Heart right ventricle (tissue), 16 donors: ENCODE measurements at places on chromosomes 1 and 21. TPM values are rescaled to one million over a fixed set of nuclear protein-coding genes. Genes with fewer than 3 reads are reported as not detected.

HAX1 gene
- total RNA-seq: 169 TPM

CD1B gene
- not detected for total RNA-seq

DNA sequence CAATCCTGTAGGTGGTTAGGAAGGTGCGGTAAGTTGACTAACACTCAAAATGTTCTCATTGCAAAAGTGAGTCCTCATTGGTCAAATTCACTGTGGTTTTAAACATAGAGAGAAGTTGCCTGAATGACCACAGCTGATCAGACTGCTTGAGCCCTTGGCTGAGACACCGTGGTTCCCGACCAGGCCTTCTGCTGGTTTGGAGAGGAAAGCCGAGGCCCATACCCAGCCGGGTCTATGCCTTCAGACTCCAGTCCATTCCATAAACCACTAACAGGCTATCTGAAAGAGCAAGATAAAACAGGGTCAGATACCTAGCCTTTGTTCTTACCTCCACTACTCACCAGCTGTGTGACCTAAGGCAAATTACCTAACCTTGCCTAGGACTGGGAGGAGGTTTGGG, 133.9 kb downstream of the LMX1A start:
- no peak for DNase-seq

ZMYND12 gene
- total RNA-seq: 5.9 TPM

DNA sequence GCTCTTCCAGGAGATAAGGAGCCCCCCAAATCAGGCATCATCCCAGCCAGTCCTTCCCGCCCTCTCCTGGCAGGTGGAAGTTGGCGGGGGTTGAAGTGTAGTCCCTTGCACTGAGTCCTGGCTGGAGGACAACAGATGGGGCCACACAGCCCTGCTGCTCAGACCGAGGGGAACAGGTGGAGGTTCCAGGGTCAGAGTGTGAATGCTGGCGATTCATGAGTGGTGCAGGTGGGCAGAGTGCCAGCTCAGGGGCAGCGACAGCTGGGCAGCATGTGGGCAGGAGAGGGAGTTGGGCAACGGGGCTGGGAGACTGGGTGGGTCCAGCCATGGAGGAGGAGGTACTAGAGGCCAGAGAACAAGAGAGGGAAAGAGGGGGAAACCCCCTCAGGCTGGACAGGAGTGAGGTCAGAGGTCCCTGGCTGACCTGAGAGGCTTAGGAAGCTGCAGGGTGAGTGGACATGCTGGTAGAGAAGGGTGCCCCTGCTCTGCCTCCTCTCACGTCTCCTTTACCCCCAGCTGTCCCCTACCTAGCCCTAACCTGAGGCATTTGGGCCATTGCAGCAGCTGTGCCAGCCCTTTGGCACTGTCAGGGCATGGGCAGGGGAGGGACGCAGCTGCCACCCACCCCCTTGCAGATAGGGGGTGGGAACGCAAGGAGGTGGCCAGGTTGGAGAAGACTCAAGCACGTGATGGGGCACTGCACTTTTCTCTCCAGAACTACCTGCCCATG, 11.3 kb upstream of the ADORA1 start:
- no peak for DNase-seq

C1orf116 gene
- 0.70 TPM for total RNA-seq

RXFP4 gene
- not detected for total RNA-seq

- no peak for DNase-seq
Observed at GRCh38 chr1:159921251-159921650, 4.1 kb downstream of the TAGLN2 start.

ZP4 gene
- not detected for total RNA-seq
